Heart right ventricle (tissue), 16 donors: ENCODE measurements at places on chromosomes 12 and 14. TPM values are rescaled to one million over a fixed set of nuclear protein-coding genes. Genes with fewer than 3 reads are reported as not detected.

The GYS2 gene
- polyA plus RNA-seq: not detected

The MAP3K9 gene
- 0.67 TPM for polyA plus RNA-seq

The IFI27L1 gene
- 28.8 TPM for polyA plus RNA-seq

The ANKRD33 gene
- polyA plus RNA-seq: 0.01 TPM

The STAT6 gene
- polyA plus RNA-seq: 77.8 TPM

The SYNDIG1L gene
- not detected for polyA plus RNA-seq

GRCh38 chr12:128426511-128426910 is 159.5 kb downstream of the TMEM132C start:
- DNase-seq: no peak

DNA sequence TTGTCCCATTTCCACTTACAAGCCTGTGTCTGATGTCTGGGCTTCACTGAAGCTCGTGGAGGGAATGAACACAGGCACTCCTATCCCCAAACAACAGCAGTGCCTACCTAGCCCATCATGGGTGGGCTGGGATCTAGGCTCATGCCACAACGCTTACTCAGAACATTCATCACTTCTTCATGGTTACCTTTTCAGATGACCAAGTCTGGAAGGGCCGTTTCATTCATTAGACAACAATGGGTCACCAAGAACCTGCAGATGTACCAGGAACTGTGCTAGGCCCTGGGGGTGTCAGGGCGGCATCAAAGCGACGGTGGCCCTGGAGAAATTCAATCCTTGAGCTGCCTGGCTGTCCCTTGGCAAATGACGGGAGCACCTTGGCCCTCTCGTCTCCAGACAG is 64.9 kb upstream of the FZD10 start:
- no peak for DNase-seq

- no peak for DNase-seq
Measured at GRCh38 chr14:74893614-74894091, 11.9 kb downstream of the DLST start.

- no peak for DNase-seq
Measured at GRCh38 chr12:45089411-45090075, 38.6 kb upstream of the DBX2 start.

GRCh38 chr14:95476747-95477146 is 39.7 kb downstream of the SYNE3 start:
- no peak for DNase-seq

- no peak for DNase-seq
Measured at GRCh38 chr14:39175445-39176262, 600 bp downstream of the PNN start.

DNA sequence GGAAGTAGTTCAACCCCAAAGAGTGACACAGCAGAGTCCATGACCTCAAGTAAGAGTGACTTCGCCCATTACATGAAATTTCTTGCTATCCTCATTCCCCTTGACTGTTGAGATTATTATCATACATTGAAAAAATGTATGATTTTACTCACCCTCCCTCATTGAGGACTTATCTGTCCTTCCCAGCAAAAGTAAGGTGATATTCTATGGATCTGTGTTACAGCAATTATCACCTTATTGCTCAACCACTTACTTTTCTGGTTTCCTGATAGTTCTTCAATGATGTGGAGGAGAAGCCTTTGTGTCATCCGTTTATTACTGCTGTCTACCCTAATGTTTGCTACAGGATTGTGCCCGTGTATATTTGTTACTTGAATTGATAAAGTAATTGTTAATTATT is 306.2 kb downstream of the TRHDE start:
- no peak for DNase-seq

DNA sequence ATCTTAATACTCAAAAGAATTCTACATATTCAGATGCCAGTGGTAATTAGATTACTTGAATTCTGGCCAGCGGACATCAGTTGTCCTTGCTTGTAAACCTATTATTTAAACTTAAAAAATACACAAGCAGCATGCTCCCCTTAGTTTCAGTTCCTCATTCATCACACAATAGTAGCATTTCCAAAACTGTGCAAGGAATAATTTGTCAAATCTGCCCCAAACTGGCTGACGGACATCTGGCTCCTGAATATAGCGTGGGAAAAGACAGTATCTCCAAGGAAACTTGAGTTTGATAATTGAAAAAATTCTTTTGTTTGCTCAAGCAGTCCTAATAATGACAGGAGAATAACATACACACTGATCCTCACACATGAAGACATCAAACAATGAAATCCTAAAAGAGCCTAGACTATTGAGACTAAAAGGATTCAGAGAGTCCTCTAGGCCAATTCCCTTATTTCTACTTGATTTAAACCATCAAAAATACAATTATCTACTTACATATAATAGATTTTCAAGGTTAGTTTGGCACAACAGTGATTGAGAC is 90.4 kb downstream of the KIF21A start:
- DNase-seq: no peak

GRCh38 chr14:104925855-104926609 is 1.4 kb downstream of the PLD4 start:
- DNase-seq: no peak

DNA sequence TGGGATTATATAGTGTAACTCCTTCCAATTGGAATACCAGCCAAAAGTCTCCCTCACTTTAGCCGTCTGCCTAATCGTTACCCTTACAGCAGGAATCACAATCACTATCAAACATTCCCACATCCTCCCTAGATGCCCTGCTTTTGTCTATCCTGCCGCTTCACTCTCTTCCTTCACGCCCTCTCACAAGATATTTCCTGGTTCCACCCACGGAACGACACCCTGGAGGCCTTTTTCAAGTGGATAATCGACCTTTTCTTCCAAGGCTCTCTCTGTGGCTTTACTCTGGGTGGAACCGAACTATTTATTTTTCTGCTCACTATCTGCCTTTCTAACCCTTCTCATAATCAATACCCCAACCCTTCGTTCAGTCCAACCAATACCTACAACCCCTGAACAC is 58.9 kb downstream of the MOK start:
- no peak for DNase-seq
